Endothelial cell of umbilical vein (primary cell): ENCODE measurements at places on chromosomes 11 and 22.

GRCh38 chr11:103949781-103950180, 86.7 kb upstream of the DDI1 start:
- no peak for DNase-seq

DNA sequence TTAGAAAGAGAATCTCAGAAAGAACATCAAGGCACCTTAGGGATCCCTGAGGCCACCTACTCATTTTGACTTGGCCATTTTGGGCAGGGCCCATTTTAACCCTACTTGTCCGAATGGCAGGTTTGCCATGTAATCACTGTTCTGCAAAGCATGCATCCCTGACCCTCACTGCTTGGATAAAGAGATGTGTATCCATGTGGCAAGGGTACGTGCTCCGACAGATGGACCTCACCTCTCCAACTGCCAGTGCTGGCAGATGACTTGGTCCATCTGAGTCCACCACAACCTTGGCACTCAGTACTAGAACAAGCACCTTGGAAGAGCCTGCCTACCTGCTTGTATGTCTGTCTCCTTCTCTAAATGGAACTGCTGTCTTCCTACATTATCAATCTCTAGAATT, 139.4 kb downstream of the SPATA19 start:
- no peak for DNase-seq

- no peak for DNase-seq
These were observed 69.0 kb upstream of the ZBED5 start for GRCh38 chr11:10926801-10927211.

- DNase-seq: peak; percentile 37
These were observed 19.3 kb downstream of the RFPL1 start for GRCh38 chr22:29457730-29458129.

DNA sequence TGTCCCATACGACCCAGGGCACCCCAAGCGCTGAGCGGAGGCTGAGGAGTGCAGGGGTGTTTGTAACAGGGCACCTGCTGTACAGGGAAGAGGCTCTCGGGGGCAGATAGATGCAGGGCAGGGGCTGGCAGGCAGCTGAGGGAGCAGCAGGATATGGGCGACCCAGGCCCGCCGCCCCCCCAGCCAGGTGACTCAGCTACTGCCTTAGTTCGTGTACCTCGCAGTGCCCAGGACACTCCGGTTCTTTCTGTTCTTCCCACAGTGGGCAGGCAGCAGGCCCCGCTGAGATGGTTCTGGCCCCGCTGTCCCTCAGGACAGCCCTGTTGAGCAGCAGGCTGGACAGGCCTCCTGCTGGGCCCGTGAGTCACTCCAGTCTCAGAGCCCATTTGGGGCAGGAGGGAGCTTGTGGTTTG, 16.2 kb downstream of the PHLDA2 start:
- DNase-seq: no peak

DNA sequence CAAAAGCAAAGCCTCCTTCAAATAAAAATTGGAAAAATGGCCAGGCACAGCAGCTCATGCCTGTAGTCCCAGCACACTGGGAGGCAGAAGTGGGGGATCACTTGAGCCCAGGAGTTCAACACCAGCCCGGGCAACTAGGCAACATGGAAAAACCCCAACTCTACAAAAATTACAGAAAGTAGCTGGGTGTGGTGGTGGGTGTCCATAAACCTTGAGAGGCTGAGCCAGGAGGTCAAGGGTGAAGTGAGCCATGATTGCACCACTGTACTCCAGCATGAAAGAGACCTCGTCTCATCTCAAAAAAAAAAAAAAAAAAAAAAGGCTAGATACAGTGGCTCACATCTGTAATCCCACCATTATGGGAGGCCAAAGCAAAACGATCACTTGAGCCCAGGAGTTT, 22.3 kb downstream of the DDX6 start:
- no peak for DNase-seq

DNA sequence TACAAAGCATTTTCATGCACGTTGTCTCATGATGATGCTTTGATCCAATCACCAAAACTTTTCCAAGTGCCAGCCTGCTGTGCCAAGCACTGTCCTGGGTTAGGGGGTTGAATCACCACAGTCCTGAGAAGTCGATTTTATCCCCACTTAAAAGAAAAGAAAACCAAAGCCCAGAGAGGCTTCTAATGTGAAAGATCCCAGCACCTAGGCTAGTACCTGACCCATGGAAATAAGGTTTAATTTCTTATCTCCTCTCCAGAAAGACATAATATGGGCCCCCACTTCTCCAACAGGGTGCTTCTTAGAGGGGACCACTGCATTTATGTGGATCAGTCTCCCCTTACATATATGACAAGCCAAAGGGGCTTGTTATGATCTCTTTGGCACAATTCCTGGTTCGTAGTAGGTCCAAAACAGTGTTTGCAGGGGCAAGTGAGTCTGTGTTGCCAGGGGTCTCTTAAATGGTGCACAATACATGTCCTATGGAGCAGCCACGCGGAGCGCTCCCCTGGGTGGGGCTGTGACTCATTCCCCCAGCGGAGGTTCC, 1.9 kb upstream of the BCL9L start:
- no peak for DNase-seq

- DNase-seq: peak; percentile 66
These were observed 138.2 kb upstream of the MTMR2 start for GRCh38 chr11:96062134-96062533.

DNA sequence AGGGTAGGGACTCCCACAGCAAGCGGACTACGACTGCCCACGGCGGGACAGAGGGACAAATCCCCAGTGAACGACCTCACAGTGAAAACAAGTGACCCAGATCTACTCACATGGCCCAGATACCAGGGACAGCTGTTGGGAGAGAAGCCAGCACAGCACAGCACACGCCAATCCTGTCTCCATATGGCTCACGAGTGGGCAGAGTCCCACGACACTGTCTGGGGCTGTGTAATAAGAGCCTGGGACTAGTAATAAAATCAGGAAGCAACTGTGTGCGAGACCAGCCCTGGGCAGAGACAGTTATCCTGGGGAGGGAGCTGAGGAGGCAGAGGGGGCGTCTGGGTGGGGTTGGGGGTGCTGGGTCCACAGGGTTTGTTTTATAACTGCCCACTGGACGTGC, 385.0 kb downstream of the CTTN start:
- no peak for DNase-seq

- no peak for DNase-seq
These were observed 465.3 kb downstream of the BRD1 start for GRCh38 chr22:49362211-49362839.

GRCh38 chr11:57728829-57729228, 12.5 kb upstream of the SELENOH start:
- DNase-seq: no peak

DNA sequence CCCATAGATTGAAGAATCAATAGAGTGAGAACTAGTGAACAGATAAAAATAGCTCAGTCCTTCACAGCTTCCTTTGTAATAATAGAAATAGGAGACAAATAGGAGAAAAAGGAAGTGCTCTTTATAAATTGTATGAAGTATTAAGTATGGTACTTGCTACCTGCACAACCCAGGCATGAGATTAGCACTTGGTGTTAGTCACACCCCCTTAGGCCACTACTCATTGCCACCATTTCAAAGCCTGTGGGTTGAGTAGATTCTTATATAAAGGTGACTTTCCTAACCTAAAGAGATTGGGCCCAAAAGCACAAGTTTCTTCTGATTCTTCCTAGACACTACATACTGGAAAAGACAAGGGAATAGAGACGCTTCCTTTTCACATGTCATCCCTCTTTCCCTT, 37.7 kb upstream of the ADORA2A start:
- peak; percentile 39 for DNase-seq

GRCh38 chr22:41966225-41966606, 3.0 kb upstream of the SEPTIN3 start:
- DNase-seq: no peak

GRCh38 chr11:27394781-27395228, 31.8 kb upstream of the CCDC34 start:
- no peak for DNase-seq

DNA sequence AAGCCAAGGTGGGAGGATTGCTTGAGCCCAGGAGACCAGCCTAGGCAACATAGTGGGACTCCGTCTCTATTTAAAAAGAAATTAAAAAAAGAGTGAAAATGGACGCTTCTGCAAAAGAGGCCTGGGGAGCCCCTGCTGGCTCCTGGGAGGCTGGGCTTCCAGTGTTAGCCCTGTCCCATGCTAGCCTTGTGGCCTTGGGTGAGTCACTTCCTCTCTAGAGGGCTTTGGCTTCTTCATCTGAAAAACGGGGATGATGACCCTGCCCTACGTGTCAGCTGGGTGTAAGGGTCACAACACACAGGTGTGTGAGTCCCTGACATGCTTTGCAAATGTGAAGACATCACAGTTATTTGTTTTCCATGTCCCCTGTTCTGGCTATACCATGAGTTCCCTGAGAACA, 32.8 kb downstream of the FAM227A start:
- DNase-seq: no peak

GRCh38 chr11:68113986-68114385, 7.2 kb downstream of the CHKA start:
- peak; percentile 60 for DNase-seq

- peak; percentile 16 for DNase-seq
These were observed 170.9 kb upstream of the CTSC start for GRCh38 chr11:88508418-88508758.

- no peak for DNase-seq
These were observed 13.4 kb downstream of the ABTB2 start for GRCh38 chr11:34344410-34344767.

DNA sequence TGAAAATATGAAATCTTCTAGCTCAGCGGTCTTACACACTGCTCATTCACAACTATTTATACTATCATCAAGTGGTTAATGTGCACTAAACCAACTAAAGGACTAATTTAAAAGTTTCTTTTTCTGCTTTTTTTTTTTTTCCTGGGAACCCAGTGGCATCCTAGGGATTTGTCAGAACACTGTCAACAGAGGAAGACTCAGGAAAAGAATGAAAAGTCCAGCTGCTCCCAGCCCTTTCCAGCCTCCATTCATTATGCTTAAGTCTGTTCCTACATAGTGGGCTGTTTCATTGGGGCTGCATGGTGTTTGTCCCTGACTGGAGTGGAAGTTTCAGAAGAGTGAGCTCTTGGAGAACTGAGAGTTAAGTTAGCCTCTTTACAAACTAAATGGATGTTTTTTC, 391.1 kb downstream of the AASDHPPT start:
- no peak for DNase-seq

DNA sequence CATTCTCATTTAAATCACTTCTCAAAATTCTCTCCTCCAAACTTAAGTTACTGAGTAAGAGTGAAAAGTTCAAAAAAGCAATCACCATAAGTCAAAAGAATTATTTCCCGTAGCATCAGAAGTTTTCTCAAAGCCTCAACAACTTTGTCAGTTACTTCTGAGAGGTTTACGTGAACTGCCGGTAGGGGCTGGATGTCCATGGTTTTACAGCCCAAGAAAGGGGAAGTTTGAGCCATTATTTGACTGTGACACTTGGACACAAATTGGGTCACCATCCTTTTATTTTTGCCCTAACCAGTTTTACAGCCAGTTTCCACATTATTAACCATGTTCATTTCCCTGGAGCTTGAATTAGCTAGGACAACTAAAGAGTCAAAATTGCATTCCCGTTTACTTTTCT, 7.5 kb downstream of the POU2AF3 start:
- no peak for DNase-seq

DNA sequence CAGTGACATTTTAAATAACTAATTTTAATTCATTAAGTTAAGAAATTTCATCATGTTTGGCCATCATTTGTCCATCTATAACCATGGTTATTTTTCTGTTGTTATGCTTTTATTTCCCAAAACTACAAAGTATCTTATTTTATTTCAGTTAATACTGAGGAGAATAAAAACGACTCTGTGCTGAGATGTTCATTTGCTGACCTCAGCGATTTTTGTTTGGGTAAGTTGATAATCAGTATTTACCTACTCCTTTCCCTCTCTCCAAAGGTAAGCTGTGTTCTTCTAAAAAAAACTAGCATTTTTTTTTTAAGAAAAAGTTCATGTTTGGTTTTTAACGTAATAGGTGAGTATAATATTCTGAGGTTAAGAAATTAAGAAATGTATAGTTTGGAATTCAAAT, 111.7 kb downstream of the ANO3 start:
- no peak for DNase-seq

- DNase-seq: no peak
These were observed 16.9 kb upstream of the SLCO2B1 start for GRCh38 chr11:75133976-75134375.

- no peak for DNase-seq
These were observed 63.4 kb downstream of the GRAMD1B start for GRCh38 chr11:123493349-123494063.

DNA sequence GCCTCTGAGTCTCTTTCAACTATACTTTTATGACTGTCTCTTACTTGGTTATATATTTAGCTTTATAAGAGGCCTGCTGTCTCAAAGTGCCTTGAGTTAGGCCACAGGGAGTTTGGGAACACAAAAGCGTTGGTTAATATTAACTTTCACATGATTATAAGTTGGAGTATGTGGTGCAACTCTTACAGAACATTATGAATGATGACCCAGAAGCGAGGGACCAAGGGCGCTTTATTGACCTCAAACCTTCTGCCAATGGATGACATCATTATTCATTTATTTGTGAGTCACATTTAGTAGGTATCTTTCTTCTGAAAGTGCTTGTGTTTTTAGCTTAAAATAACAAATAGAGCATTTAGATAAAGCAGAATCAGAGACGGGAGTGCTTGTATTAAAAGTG, 298.0 kb upstream of the ZC3H12C start:
- DNase-seq: no peak

- DNase-seq: no peak
These were observed 18.2 kb downstream of the C11orf91 start for GRCh38 chr11:33682446-33682845.

- peak; percentile 56 for DNase-seq
These were observed 9.3 kb upstream of the CEP295 start for GRCh38 chr11:93652161-93652597.

DNA sequence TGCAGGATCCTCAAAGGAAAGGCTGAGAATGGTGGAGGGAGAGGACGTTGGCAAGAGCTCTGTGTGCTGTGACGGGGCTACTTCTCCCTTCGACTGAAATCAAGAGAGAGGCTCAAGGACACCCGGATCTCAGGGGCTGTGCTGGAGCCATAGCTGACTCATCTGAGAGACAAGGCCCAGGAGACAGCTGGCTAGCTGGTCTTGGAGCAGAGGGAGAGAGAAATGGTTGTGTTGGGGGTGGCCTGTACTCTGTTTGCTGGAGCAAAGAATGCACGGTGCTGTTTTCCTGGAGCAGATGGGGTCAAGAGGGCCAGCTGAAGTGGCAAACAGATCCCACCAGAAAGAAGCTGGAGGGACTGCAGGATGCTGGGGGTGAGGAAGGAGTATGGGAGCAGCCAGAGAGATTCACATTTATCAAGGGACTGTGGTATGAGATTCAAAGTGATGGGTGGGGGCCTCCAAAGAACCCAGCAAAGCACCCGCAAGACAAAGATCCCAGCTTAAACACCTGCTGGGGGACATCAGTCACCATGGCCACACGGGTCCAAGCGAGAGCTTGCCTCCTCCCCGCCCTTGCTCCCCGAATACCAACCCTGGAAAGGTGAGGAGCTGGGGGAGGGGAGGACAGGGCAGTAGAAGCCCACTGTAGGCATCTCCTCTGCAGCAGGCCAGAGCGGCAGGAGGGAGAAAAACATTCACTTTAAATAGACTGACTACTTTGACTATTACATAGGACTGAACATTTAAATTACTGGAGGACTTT, 40.8 kb downstream of the MAP6 start:
- DNase-seq: no peak

- no peak for DNase-seq
These were observed 116.3 kb downstream of the STK33 start for GRCh38 chr11:8477680-8478079.
